ENCODE measurements at places on chromosomes 6 and 20.

DNA sequence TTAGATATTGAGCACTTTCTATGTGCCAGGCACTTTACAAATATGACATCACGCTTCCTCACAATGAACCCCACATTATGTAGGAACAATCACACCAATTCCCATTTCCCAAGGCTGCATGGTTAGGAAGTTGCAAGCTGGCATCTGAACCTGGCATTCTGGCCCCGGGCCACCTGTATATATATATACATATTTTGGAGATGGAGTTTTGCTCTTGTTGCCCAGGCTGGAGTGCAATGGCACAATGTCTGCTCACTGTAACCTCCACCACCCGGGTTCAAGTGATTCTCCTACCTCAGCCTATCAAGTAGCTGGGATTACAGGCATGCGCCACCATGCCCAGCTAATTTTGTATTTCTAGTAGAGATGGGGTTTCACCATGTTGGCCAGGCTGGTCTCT is 30.4 kb downstream of the SRC start:
- DNase-seq, result no peak

- no peak for DNase-seq
Observed at GRCh38 chr6:132190097-132190814, 211.0 kb downstream of the MOXD1 start.

GRCh38 chr20:3172933-3173609 is at the start of gene LZTS3:
TSS of gene LZTS3 (minus strand) at chr20:3173549. CDS start at chr20:3167163, 6,386 bp downstream.
- DNase-seq, result peak; percentile 69

DNA sequence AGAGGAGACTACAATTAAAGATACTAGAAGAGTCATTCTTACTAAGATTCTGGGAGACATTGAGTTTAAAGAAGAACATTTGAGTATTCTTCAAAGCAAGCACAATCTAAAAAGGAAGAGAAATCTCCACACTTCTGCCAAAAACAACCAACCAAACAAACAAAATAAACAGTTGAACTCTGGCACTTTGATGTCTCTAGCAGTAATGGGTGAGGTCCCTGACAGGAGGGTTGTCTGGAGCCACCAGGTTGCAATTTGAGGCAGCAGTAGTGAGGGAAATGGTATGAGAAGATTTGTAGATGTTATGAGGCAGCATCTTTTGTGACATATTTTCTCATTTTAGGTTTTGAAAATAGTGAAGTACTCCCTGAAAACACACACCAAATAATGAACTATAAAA is 108.1 kb downstream of the PHF3 start:
- DNase-seq, result no peak

- DNase-seq, result no peak
Observed at GRCh38 chr6:130787726-130788500, 39.3 kb upstream of the SMLR1 start.

DNA sequence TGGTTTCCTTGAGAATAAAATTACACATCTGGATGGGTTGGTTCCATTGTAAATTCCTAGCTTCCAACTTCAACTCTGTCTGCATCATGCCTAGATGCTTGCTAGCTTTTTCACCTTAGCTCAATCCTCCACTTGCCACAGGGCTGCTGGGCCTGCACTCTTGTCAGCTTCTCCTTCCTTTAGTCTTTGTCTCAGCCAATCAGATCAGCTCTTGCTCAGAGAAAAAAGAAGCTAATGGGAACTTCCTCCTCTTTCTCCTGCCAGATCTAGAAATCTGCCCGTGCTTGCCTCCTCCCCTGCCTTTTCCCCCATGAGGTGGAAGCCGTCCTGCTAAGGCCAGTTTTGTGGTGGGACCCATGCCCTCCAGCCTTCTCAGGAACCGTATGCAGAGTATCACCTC is 18.5 kb downstream of the RAE1 start:
- no peak for DNase-seq

GRCh38 chr20:47814632-47815415 is 29.5 kb upstream of the SULF2 start:
- no peak for DNase-seq

GRCh38 chr6:52013035-52013434 is 74.4 kb downstream of the PKHD1 start:
- DNase-seq, result no peak
